ENCODE measurements at places on chromosomes 5 and 9.

- DNase-seq, result no peak
Observed at GRCh38 chr9:27329291-27329690, 32.3 kb upstream of the EQTN start.

DNA sequence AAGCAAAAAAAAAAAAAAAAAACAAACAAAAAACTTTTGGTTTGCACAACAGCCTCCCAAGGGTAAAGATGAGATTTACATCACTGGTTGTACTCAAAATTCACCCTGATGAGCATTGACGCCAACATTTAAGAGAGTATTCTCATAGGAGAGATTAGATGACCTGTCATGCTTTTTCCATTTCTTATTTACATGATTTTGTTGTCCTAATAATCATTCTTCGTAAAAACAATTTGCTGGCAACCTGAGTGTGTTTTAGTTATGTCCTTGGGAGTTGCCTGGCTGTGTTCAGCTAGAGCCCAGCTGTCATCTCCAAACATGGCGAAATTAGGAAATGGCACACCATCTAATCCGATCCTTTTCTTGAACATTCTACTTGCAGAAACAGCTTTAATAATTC is 186.4 kb upstream of the MRPS30 start:
- no peak for DNase-seq

DNA sequence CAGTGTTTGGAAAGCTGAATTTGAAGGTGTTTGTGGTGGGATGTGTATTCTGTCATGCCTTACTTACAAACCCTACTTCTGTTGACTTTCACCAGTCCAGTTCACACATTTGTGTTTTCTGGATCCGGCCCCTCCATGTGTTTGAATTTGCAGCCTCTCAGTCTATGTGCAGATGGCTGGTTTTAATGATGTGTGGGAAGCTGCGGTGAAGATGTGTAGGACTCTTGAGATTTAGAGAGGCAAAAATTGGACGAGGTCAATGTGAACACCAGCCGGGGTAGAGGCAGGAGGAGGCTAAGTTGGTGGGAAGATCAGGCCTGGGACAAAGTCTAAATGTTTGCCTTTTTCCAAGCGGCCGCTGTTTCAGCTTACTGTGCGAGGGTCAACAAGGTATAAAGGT is 115.4 kb upstream of the KLF9 start:
- no peak for DNase-seq

DNA sequence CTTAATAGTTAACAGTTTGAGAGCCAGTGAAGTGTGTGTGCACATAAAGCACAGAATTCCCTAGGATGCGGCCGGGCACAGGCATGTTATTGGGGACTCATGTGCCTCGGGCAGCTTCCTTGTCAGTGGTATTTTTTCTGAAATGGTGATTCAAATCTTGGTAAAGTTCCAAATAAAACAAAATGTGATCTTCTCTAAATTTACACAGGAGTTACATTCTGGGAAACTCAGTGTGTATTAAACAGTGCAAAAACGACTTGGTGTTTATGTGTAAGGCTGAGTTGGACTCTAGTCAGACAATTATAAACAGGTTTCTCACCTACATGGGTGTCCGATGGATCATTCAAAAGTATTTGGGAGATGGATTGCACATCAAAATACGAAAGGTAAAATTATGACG is 48.9 kb downstream of the BOD1 start:
- DNase-seq, result peak; percentile 58

- peak; percentile 36 for DNase-seq
Observed at GRCh38 chr9:127763918-127764384, 14.5 kb downstream of the SH2D3C start.

DNA sequence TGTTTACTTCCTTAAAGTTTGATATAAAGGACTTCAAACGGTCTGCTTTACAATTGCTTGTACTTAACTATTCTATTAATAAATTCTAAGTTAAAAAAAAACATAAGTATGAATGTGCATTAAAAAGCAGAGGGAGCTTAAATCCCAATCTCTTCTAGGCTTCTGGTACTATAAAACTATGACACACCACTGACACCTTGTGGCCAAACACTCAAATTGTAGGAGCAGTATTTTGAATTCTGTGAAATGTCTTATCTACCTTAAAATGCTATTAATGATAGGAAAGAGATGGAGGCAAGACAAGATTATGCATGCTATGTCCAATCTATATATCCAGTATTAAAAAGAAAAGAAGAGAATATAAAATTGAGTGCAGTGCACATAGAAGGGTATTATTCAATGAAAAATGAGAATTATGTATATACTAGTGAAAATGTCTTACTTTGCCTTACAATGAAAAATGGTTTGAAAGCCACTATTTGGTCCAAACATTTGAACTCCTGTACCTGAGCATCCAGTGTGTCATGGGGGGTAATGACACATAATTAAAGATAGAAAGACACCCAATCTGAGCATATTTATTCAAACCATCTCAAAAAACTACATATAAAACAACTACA is 87.6 kb downstream of the ERP44 start:
- peak; percentile 85 for DNase-seq

- DNase-seq, result no peak
Observed at GRCh38 chr5:142307146-142307890, 17.5 kb downstream of the SPRY4 start.

DNA sequence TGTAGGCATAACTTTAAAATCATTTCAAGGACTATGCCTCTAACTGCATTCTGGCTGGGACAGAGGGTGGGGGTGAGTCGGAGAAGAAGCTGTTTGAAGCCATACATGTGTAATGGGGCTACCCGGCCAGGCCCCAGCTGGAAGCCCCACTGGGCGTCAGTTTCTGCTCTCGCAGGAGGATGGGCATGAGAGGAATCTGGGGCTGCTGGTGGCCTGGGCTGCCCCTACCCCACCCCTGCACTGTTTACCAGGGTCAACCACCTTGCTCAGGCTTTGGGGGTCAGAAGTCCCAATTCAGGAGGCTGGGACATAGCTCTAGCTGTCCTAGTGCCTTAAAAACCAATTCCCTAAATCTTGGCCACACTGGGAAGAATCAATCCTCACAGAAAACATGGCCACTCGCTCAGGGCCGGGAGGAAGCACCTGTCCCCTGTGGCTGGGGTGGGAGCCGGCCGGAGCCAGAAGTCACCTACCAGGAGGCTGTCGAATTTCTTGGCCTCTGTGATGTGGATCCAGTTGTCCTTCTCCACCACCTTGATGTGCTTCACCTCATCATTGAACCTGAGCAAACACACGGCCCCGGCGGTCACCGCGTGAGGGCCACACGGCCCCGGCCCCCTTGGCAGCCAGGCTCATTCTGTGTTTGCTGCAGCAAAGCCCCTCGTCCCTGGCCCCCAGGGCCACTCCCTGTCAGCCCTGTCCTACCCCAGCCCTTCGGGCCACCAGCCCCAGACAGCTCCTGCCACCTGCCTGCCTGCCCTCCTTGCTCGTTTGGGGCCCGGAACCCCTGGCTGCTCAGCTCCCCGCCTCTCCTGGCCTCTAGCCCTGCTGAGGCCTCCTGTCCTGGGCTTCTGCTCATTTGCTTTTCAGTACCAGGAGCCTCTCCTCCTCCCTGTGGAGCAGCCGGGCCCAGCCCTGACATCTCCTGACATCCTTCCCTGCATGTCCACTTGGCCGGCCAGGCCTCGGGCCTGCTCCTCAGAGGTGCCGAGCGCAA is 33.6 kb upstream of the SARDH start:
- no peak for DNase-seq

- no peak for DNase-seq
Observed at GRCh38 chr9:87706066-87706739, 19.7 kb upstream of the CTSL start.

GRCh38 chr5:56003179-56003578 is 8.4 kb upstream of the IL6ST start:
- peak; percentile 39 for DNase-seq

DNA sequence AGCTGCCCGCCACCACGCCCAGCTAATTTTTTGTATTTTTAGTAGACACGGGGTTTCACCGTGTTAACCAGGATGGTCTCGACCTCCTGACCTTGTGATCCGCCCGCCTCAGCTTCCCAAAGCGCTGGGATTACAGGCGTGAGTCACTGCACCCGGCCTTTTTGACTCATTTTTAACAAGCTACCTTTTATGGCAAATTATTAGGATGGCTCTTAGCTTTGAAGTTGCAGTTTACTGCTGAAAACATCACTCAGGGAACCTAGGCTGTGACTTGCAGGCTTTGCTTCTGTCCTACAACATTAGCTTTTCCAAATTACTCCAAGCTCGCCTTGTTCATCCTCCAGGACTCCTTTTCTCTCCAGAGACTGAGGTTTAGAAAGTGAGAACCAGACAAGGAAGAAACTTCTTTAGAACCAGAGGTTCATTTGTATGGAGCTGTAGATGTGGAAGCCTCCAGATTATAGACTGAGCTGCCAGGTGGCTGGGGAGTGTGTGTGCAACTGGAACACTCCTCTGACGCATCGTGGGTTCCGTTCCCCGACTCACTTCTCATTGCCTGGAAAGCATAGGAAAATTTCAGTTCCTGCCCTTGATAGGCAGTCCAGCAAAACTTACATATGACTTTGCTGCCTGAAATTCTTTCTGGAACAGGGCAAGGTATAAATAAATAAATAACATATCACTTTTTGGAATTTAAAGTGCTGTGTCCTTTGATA is 23.8 kb upstream of the SPTAN1 start:
- peak; percentile 35 for DNase-seq

DNA sequence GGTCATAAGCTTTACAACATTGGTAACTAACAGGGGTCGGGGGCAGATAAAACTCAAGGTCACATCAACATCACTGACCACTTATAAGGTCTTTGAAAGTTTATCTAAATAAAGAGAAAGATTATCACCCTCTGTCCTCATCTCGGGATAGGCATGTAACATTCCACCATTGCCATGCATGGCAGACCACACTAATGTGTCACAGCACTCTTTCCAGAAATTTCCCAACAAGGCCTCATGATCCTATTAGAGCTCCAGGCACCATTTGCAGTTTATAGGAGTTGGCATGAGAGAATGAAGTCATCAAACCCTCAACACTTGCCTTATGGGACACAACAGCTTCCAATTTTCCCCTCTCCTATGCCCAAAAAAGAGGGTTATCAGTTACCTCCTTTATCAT is 31.9 kb upstream of the ZNF622 start:
- DNase-seq, result no peak

DNA sequence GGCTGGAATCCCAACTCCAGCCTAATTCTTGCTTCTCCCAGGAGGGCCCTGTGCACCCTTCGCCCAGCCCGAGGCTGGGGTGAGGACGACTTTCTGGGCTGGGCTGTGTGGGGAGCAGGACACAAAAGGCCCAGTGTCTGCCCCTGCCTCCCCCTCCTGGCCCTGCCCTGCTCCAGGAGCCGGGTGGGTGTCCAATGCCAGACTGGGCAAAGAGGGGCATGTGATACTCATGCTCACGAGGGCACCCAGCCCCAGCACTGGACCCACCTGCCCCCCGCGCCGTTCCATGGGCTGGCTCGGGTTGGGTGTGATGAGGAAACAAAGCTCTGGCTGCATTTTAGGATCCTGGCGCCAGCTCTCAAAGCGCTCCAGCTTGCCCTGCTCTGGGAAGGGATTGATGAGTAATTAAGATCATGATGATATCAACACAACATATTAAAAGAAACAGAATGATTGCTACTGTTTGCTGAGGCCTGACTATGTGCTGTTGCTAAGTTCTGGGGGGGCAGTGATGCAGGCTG is 30.7 kb downstream of the LHX2 start:
- no peak for DNase-seq

GRCh38 chr9:121725008-121725775 is 73.8 kb downstream of the DAB2IP start:
- DNase-seq, result peak; percentile 79

DNA sequence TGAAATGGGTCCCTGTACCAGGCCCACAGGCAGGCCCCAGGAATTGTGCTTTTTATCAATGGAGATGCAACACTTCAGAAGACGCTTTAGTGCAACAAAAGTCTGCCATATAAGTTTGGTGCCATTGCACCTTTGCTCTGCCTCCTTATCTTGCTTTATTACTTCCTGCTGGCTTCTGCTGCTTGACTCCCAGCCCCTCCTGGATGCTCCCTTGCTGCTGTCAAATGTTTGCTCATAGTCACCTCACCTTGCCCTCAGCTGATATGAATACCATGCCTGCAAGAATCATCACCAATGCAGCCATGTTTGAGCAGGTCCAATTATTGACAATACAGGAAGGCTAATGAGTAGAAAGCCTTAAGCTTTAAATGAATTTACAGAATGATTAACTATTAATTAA is 25.4 kb downstream of the MEGF10 start:
- DNase-seq, result no peak

- no peak for DNase-seq
Observed at GRCh38 chr9:129080298-129080600, 662 bp upstream of the DOLPP1 start.

GRCh38 chr5:56317923-56318561 is 84.9 kb upstream of the ANKRD55 start:
- no peak for DNase-seq

- DNase-seq, result peak; percentile 83
Observed at GRCh38 chr5:126044111-126044668, 379.0 kb upstream of the GRAMD2B start.

- DNase-seq, result peak; percentile 91
Observed at GRCh38 chr9:116238225-116238624, 84.6 kb downstream of the PAPPA start.

DNA sequence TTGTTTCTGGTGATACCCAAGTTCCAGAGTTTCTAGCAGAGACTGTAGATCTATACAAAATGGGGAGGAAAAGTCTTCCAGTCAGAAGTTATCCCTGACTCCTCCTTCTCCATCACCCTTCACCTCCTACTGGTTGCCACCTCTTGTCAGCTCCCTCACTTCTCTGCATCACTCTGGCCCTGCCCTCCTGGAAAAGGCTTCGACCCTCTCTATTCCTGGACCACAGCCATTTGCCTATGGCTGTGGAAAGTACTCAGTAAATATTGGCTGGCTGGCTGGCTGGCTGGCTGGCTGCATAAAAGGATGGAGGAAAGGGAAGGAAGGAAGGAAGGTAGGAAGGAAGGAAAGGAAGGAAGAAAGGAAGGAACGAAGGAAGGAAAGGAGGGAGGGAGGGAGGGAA is 32.7 kb upstream of the ABCA1 start:
- DNase-seq, result no peak

DNA sequence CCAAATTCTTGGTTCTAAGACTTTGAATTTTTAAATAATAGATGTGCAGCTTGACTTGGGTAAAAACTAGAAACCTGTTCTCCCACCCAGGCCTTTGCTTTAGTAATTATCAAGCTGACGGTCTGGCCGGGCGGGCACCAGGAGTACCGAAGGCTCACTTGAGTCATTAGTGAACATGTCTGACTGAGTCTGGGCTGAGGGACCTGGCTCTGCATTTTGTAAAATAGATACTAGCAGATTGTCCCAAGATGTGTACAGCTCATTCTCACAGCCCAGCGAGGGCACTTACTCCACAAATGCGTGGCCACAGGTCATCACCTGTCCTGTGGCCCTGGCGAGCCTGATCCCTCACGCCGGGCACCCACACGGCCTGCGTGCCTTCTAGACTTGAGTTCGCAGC is 216.2 kb downstream of the FANCC start:
- no peak for DNase-seq

GRCh38 chr9:123011878-123012528 is 21.5 kb upstream of the GPR21 start:
- DNase-seq, result peak; percentile 79

GRCh38 chr5:178551059-178551458 is 39.1 kb downstream of the COL23A1 start:
- peak; percentile 62 for DNase-seq
